Activated T-cell treated with anti-CD3 and anti-CD28 coated beads, Interleukin-2, amount 50 U/mL, for 48 hours (primary cell): ENCODE measurements at places on chromosomes 12 and 14.

DNA sequence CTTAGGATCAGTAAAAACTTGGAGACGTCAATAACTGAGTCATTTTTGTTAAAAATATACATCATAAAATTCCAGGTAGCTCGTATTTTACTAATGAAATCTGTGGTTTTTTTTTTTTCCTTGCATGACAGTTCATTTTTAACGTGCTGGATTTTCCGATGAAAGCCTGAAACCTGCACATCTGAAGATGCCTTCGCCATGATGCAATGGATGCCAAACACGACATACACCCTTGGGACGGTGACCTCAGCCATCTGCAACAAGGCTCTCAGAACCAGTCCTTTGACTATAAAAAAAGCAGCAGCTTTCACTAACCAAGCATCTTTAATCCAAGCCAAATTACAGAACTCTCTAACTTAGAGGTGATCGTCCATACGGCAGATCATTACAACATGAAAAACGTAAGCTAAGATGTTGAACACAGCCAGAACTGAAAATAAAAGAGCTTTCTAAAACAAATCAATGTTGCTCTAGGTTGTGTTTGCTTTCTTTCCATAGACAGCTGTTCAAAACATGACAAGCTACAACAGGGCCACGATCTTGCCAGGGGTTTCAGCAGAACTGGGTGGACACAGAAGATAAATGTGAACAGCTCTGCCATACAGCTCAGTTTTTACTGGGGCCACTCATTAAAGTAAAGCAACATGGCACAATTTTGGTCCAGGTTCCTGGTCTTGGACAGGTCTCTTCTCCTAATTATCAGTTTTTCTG, 7.8 kb downstream of the NIN start:
- peak; percentile 35 for DNase-seq

DNA sequence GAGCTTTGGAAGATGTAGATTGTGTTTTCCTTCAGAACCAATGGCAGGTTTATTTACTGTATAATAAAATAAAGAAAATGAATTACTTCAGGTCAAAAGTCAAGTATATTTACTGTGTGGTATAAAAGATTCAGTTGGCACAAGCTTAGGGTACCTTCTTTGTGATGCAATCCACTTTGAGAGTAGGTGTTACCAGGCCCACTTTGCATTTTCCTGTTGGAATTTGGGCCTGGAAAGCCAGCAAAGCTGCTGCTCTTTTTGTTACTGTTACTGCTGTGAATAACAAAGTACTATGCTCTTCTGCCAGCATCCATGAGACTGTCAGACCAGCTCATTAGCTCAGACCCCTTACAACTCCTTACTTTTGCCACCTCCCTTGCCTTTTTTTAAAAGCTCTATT, 649.0 kb upstream of the SEL1L start:
- no peak for DNase-seq

DNA sequence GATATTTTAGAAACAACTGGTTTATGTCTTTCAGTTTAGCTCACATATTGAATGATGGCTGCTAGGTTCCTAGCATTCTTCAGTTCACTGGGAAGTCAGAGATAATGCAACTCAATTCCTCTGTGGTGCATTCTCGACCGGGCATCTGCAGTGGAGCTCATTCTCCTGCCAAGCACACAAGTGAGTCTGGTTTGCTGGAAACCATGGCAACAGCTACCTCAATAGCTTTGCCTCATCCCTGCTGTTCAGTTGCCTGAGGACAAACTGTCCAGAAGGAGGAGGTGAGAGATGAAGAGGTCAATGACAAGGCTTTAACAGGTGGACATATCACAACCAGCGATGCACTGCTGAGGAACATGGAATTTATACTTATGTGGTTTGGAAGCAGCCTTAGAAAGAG, 816.9 kb downstream of the AACS start:
- no peak for DNase-seq

DNA sequence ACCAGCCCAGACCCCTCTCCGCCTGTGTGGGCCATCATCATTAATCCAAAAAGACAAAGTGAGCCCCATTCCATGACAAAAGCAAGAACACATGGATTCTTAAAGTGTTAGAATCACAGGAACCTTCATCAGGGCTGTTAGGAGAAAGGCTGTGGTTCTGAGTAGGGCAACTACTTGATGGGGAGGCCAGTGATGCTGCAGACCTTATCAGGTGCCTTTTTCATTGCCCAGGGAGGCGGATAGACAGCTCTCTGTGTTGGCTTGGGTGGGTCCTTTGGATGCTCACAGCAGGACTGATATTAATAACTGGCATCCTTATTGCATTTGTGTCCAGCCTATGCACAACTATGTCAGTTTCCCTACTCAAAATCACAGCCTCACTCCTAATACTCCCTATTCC, 2.3 kb downstream of the HEBP1 start:
- no peak for DNase-seq

DNA sequence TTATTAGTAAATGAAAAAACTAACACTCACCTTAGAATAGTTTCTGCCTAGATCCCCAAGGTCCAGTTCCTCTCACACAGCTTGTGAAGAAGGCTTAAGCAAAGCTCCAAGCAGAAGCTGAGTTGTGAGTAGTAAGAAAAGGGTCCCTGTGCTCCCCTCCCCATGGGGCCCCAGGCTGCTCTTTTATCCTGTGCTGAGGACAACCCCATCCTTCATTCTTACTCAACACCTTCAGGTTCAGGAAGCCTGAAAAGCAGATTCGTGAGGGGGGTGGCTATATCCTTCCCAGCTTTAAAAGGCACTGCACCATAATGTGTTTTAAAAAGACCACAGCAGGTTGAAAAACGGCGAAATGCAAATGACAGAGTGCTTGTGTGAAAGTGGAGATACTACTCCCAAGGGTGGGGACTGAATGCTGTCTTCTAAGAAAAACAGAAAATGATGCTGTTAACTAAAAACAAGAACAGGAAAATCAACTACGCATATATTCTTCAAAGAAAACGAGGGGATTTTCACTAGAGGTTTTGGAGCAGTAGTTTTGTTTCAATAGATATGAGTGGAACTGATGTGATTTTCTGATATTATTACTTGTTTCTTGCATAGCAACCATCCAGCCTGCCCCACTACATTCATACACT, 182.7 kb downstream of the KTN1 start:
- no peak for DNase-seq

GRCh38 chr12:71702590-71702989, 16.7 kb downstream of the TMEM19 start:
- no peak for DNase-seq

- no peak for DNase-seq
Measured at GRCh38 chr14:73740618-73741326, 26.6 kb upstream of the PNMA1 start.

GRCh38 chr12:72716221-72716620, 444.1 kb downstream of the TRHDE start:
- no peak for DNase-seq

DNA sequence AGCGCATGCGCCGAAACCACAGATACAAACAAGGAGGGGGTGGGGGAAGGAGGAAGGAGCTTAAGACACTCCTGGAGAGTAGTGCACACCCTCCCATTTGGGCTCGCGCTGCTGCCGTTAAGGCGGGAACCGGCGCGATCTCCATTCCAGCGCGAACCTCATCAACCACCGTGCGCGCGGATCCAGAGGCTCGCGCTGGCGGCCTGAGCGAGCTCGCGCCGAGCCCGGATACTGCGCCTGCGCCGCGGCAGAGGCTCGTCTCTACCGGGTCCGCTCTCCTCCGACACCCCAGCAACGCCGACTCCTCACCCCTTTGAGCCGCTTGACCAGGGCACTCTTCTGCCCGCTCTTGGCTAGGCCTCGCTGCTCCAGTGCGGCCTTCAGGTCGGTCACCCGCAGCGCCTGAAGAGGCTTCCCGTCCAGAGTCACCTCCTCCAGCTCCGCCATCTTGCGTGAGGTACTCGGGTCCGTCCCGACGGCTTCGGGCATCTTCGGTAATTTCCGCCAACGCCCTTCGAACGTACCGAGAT, at the start of gene ACIN1:
Gene ACIN1, minus strand, starts transcription at position 471 of the 530 bp plus-strand sequence. Its CDS starts 24 bp downstream, at position 447.
- peak; percentile 100 for DNase-seq

GRCh38 chr12:41013881-41014642, 174.1 kb upstream of the PDZRN4 start:
- DNase-seq = no peak

DNA sequence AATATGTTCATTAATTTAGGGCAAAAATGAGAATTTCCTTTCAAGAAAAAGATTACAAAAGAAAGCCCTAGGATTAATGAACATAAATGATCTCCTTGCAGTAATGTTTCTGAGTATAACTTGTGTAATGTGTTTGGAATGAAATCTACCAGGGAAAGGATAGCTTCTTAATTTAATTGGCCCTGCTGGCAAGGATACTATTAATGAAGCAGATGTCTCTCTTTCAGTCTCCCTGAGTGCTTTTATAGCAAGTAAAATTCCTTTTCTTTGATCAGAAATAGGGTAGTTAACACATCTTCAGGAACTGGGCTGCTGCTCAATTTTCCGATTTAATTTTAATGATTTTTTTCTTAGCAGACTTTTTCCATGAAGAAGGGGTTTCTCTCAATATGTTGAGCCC, 379.4 kb upstream of the PDE3A start:
- DNase-seq = no peak

DNA sequence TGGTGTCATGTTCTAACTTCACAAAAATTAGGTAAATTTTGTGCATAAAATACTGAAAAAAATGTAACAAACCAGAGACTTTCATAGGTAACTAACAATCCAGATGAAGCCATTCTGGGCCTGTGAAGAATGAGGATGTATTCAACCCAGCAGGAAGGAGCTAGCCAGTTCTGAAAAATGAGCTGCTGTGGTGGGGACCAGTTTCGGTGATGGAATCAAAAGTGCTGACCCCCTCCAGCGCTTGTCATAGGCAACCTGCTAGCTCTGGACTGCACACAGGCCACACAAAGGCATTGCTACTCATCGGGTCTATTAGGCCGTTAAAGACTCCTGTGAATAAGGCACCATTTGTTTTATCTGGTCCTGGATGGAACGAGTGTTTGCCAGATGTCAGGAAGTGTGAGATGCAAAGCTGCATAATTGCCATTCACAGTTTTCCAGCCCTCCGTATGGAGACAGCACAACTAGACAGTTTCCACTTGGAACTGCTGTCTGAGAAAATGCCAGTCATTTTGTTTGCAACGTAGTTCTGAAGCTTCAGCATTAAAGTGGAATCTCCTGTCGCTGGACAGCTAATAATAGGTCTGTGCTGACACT, 3.3 kb upstream of the RIMBP2 start:
- no peak for DNase-seq

GRCh38 chr14:26897196-26897595, 299.4 kb upstream of the NOVA1 start:
- no peak for DNase-seq

DNA sequence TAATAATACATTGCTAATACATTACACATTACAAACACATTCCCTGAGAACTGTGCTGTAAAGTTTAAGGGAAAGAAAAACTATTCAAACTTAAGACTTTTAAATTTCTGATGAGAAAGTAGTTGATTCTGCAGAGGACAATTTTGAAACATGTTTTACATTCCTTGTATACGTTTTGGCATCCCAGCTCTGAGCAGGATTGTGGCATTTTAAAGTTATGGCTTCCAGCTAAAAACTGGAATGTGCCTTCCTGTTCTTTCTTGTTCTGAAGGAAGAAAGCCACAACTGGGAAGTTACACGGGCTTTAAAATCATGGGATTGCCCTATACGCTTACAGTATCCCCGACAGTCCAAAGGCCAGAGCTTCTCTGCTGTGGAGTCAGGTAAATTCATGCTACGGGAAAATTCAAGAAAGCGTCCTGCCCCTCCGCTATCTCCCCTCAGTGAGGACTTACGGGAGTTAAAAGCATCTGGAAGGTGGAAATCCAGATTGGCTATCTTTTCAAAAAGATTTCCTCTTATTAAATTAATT, 10.8 kb upstream of the KLHL42 start:
- DNase-seq = no peak

GRCh38 chr12:50533203-50533584, 28.4 kb downstream of the DIP2B start:
- no peak for DNase-seq

GRCh38 chr14:99518441-99519346, 37.5 kb downstream of the CCNK start:
- DNase-seq = peak; percentile 92

GRCh38 chr12:23954332-23954731, 4.9 kb upstream of the SOX5 start:
- no peak for DNase-seq

DNA sequence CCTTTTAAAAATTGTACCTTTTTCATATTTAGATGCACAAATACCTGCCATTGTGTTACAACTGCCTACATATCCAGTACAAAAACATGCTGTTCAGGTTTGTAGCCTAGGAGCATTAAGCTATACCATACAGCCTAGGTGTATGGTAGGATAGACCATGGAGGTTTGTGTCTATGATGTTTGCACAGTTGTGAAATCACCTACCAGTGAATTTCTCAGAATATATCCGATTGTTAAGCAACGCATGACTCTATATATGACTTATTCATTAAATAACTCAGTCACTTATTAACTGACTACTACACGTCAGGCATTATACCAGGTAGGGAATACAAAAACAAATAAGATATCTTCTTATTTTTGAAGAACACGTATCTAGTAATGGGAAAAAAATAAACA, 26.2 kb upstream of the ETNK1 start:
- DNase-seq = no peak

DNA sequence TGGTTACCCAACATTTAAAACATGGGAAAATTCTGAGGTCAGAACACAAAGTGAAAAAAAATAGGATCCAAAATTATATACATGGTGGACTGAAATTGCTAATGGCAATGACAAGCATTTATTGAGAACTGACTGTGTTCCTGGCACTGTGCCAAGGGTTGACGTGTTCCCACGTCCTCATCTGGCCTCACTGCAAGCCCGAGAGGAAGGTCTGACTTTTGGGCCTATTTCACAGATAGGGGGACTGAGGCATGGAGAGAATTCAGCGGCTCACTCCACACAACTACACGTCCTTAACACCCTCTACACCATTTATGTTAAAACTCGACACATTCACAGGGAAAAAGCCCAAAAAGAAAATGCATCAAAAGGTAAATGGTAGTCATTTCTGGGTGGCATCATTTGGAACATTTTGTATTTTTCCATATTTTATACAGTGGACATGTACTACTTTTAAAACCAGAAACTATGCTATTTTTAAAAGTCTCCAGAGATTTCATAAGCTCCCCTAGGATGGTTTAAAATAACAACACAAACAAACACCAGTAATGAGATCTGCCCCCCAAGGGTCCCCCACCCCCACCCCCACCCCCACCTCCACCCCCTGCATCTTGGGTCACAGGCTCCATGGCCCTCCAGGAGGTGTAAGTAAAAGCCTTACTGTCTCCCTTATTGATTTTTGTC, 27.7 kb downstream of the CLMN start:
- DNase-seq = peak; percentile 35

DNA sequence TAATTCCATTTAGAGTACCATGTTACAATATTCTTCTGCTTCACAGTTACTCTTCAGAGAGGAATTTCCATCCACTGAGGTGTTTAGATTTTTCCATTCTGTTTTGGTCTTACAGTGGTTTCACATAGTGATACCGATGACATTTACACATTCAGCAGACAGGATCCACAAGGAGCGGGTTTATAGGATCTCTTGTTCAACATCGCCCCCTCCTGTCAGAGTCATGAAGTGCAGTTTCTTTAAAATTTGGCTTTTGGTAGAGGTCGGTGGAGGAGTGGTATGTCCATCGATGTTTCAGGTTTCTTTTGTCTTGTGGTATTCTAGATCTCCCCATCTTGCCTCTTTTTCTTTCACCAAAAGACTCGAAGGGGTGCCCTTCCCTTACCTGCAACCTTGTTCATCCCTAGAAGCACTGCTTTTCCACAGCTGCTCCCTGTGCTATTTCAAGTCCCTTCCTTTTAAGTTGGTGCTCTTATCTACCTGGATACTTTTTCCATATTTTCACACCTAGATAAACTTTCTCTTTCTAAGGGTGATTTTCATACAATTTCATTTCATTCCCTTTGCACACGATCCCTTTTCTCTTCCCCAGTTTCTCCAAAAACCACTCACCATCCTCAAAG, 181.3 kb downstream of the ITPR2 start:
- DNase-seq = peak; percentile 57
